ENCODE measurements at places on chromosomes 16 and 17. TPM values are rescaled to one million over a fixed set of nuclear protein-coding genes. Genes with fewer than 3 reads are reported as not detected.

GRCh38 chr17:78397681-78398101 is 19.2 kb downstream of the PGS1 start:
- H3K4me1 ChIP-seq: peaks cover 33% of the 10 kb centered on the region
- no peak for DNase-seq
- H3K4me3 ChIP-seq: no peak overlapping the region
- H3K27me3 ChIP-seq: no peaks in the 10 kb centered on the region
- peaks cover 92% of the 10 kb centered on the region for H3K36me3 ChIP-seq
- H3K27ac ChIP-seq: no peak overlapping the region

DNA sequence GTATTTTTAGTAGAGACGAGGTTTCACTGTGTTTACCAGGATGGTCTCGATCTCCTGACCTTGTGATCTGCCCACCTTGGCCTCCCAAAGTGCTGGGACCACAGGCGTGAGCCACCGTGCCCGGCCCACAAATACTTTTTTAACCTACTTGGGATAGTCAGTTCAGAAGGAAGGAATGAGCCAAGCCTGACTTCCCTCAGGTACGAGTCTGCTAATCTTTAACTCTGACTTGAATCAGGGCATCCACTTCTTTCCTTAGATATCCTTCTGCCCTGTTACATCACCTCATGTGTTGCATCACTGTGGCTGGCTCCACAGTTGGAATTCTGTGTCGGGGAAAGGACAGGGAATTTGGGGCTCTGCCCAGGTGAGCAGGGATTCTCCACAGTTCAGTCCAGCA is 120.8 kb downstream of the MSI2 start:
- no peaks in the 10 kb centered on the region for H3K36me3 ChIP-seq
- no peaks in the 10 kb centered on the region for H3K4me1 ChIP-seq
- no peak for DNase-seq
- no peaks in the 10 kb centered on the region for H3K27me3 ChIP-seq
- no peak overlapping the region for H3K27ac ChIP-seq

GRCh38 chr17:19278729-19279128 is 41.6 kb downstream of the EPN2 start:
- peaks cover 7% of the 10 kb centered on the region for H3K4me1 ChIP-seq
- no peak for DNase-seq
- H3K4me3 ChIP-seq: no peak overlapping the region

The LAT gene
- 13.4 TPM for total RNA-seq

The PSMB10 gene
- total RNA-seq: 71.6 TPM

DNA sequence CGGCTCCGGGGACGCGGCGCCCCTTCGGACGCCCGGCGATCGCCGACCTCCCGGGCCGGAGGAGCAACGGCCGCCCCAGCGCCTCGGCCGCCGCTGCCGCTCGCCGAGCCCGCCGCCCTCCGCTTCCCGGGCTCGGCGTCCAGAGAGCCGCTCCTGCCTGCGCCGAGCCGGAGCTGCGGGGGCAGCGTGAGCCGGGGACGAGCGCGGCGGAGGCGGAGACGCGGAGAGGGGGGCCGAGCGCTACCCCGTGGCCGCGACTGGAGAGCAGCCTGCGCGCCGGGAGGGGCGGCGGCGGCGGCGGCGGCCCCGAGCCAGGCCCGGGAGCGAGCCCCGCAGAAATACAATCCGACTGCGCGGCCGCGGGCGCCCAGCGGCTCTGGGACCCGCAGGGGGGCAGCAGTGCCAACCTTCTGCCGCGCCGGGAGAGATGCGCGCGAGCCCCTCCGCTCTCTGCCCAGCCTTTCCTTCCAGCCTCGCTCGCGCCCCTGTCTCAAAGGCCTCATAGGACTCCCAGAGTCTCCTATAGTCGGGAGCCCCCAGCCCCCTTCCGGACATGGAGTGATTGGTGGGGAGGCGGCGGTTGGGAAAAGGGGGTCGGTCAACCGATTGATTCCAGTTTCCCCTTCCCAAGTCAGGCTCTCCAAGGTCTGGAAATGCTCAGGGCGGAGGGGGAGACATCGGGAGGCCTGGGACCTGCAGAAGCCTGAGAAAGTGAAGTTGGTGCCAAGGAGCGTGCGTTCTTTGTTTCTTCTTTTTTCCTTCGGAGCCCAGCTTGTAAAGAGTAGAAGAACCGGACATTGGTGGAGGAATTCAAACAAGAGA is 1.0 kb upstream of the SDK2 start:
- peak; percentile 68 for DNase-seq
- H3K4me3 ChIP-seq: peak overlapping the region; percentile 48
- peaks cover 18% of the 10 kb centered on the region for H3K4me1 ChIP-seq
- H3K27ac ChIP-seq: no peak overlapping the region

DNA sequence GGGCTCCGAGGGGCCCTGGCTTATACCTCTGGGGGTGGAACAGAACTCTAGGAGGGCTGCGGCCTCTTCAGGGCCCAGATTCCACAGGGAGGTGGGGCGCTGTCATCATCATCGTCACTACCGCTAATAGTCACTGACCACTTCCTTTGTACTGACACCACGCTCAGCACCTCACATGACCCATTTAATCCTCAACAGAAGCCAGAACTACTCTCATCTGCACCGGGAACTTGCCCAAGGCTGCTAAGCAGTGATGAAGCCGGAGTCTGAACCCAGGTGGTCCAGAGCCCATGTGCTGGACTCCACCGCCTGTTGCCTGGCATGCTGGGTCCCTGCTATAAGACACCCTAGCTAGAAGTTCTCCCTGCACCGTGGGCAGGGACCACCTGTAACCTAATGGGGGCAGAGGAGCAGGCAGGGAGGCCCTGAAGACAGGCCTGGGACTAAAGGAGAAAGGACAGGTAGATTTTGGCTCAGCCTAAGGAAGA is 12.0 kb downstream of the UNC13D start:
- H3K27ac ChIP-seq: peak overlapping the region; percentile 72
- H3K36me3 ChIP-seq: peaks cover 60% of the 10 kb centered on the region
- H3K4me1 ChIP-seq: peaks cover 13% of the 10 kb centered on the region
- H3K4me3 ChIP-seq: no peak overlapping the region
- H3K27me3 ChIP-seq: no peaks in the 10 kb centered on the region
- DNase-seq: peak; percentile 67

GRCh38 chr16:86909359-86910160 is 331.2 kb downstream of the FOXL1 start:
- no peak overlapping the region for H3K27ac ChIP-seq
- no peak overlapping the region for H3K4me3 ChIP-seq
- H3K36me3 ChIP-seq: no peaks in the 10 kb centered on the region

The PLA2G10 gene
- total RNA-seq: 6.6 TPM

DNA sequence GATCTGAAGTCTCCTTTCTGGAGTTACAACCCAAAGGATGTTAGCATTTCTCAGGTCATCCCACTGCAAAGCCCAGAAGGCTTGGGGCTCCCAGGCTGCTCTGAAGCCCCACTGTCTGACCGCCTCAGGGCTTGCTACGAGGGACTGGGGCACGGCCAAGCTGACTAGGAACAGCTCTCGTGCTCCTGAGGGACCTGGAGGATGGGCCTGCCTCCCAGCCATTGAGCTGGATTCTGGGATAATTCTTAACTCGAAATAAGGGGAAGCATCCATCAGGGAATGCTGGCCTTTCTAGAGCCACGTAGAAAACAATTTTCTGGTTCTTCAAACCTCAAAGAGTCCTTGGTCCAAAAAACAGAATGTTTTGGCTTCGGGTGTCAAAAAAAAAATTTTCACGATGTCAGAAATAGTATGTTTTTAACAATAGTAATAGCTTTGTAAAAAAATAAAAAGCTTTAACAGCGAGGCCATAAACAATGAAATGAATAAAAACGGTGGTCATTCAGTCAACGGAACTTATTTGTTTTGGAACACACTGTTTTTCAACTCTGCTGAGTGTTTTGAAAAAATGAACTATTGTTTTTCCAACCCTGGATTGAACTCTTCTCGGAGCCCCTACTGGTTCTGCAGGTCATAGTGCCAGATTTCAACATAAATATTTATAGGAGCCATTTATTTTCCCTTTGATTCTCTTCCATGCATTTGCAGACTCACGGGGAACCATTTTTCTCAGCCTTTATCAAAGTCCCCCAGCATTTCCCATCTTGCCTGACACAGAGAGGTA is 16.4 kb upstream of the HERPUD1 start:
- H3K36me3 ChIP-seq: no peaks in the 10 kb centered on the region
- peaks cover 57% of the 10 kb centered on the region for H3K4me1 ChIP-seq
- H3K27ac ChIP-seq: peak overlapping the region; percentile 55
- H3K4me3 ChIP-seq: no peak overlapping the region
- DNase-seq: no peak

DNA sequence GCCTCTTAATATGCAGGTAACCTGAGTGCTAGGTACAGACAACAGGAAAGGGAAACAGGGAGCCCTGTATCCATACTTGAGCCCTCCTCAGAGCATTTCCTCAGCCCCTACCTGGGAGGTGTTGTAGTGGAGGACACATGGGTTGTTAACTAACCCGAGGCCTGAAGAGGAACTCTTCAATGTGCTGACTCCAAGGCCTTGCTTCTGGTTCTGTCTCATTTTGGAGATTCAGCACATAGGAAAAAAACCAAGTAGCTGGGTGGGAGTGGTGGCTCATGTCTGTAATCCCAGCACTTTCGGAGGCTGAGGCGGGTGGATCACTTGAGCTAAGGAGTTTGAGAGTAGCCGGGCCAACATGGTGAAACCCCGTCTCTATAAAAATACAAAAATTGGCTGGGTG is 24.8 kb downstream of the SNX11 start:
- DNase-seq: no peak
- H3K36me3 ChIP-seq: no peaks in the 10 kb centered on the region
- H3K27me3 ChIP-seq: no peaks in the 10 kb centered on the region
- H3K4me1 ChIP-seq: no peaks in the 10 kb centered on the region
- no peak overlapping the region for H3K27ac ChIP-seq
- no peak overlapping the region for H3K4me3 ChIP-seq

DNA sequence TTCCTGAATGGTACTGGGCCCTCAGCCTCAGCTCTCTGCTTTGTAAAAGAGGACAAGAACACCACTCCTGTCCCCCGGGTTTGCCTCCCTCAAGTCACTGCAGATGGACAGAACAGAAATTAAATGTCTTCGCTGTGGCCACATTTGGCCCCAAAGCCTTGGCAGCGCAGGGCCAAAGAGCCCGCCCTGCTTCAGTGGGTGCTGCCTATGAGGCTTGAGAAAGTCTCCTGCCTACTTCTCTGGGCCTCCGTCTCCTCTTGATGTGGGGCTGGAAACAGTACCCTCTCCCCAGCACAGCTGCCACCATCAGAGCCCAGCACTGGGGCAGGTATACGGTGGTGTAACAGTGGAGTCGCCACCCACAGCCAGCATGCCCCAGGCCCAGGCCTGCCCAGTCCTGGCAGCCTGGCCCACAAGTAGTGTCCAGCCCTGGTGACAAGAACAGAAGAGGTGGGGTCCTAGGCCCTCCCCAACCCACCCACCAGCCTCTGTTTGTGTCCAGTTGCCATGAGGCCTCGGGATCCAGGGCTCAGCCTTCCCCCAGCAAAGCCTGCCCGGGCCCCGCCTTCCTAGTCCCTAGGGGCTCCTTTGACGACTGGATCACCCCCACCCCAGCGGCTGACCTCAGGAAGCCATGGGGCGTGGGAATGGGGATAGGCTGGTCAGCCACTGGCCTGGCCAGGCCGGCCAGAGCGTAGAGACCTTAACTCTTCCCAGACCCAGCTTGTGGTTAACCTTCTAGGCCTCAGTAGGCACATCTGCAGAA is 3.9 kb upstream of the TPPP3 start:
- no peaks in the 10 kb centered on the region for H3K36me3 ChIP-seq
- H3K4me3 ChIP-seq: no peak overlapping the region
- H3K27me3 ChIP-seq: no peaks in the 10 kb centered on the region

DNA sequence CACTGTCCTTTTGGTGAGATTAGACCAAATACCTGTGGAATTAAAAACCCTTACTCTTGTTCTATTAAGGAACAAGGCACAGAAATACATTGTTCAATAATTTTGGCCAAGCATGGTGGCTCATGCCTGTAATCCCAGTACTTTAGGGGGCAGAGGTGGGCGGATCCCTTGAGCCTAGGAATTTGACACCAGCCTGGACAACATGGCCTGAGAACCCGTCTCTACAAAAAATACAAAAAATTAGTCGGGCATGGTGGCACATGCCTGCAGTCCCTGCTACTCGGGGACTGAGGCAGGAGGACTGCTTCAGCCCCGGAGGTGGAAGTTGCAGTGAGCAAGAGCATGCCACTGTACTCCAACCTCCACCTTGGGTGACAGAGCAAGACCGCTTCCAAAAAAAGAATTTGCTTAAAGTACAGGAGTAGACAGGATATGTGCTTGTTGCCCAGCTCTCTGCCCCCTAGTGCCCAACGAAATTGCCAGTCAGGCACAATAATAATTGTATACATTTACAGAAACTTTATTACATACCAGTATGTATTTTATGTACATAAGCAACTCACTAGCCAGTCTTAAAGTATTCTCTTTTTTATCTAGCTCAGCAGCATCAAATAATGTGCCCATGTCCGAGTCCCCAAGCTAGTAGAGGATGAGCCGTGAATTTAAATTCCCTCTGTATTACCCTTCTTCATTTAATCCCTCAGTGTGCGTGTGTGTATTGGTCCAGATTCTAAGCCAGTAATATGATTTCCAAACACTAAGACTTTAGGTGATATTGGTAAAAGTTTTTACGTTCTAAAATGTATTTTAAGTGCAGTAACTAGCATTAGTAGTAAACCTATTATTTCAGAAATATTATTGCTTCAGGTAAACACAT is 1.4 kb downstream of the THUMPD1 start:
- H3K4me3 ChIP-seq: peak overlapping the region; percentile 99
- H3K4me1 ChIP-seq: peaks cover 27% of the 10 kb centered on the region
- no peaks in the 10 kb centered on the region for H3K27me3 ChIP-seq
- H3K27ac ChIP-seq: peak overlapping the region; percentile 99
- peaks cover 38% of the 10 kb centered on the region for H3K36me3 ChIP-seq

GRCh38 chr16:30958175-30959079 is 873 bp downstream of the SETD1A start:
- H3K4me1 ChIP-seq: peaks cover 15% of the 10 kb centered on the region
- peaks cover 44% of the 10 kb centered on the region for H3K36me3 ChIP-seq
- peak overlapping the region; percentile 83 for H3K4me3 ChIP-seq
- H3K27ac ChIP-seq: peak overlapping the region; percentile 98

The PERCC1 gene
- not detected for total RNA-seq

GRCh38 chr17:81984773-81985410 is 7.5 kb downstream of the ASPSCR1 start:
- no peaks in the 10 kb centered on the region for H3K27me3 ChIP-seq
- no peak for DNase-seq
- peaks cover 9% of the 10 kb centered on the region for H3K4me1 ChIP-seq
- no peak overlapping the region for H3K27ac ChIP-seq
- H3K36me3 ChIP-seq: peaks cover 26% of the 10 kb centered on the region
- H3K4me3 ChIP-seq: no peak overlapping the region

The UBB gene
- 1,410 TPM for total RNA-seq

DNA sequence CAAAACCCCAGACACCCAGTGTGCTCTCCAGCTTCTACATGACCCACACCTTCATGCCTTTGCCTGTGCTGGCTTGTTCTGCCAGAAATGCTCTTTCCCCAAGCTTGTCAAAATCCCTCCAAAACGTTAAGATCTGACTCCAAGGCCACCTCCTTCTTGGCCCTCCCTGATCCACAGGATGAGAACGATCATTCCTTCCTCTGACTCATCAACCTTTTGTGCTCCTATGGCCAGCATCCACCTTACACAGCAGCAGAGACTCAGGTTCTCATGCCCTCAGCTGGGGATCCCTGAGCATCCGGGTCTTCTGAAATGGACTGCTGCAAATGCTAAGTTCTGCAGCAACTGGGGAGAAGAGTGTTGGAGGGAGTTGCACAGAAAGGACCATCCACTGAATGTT is 2.9 kb downstream of the ZBTB4 start:
- H3K4me3 ChIP-seq: no peak overlapping the region
- DNase-seq: no peak
- H3K4me1 ChIP-seq: peaks cover 43% of the 10 kb centered on the region
- no peaks in the 10 kb centered on the region for H3K36me3 ChIP-seq
- no peaks in the 10 kb centered on the region for H3K27me3 ChIP-seq

The CIITA gene
- 78.9 TPM for total RNA-seq

- H3K36me3 ChIP-seq: no peaks in the 10 kb centered on the region
- DNase-seq: no peak
- H3K27ac ChIP-seq: no peak overlapping the region
- H3K4me1 ChIP-seq: peaks cover 10% of the 10 kb centered on the region
Observed at GRCh38 chr17:74271281-74271680, 2.8 kb upstream of the DNAI2 start.
